Breast epithelium (tissue), 4 donors: ENCODE measurements at places on chromosomes 12 and 14. TPM values are rescaled to one million over a fixed set of nuclear protein-coding genes. Genes with fewer than 3 reads are reported as not detected.

GRCh38 chr12:6049992-6050391 is 74.5 kb downstream of the VWF start:
- no peak for DNase-seq

DNA sequence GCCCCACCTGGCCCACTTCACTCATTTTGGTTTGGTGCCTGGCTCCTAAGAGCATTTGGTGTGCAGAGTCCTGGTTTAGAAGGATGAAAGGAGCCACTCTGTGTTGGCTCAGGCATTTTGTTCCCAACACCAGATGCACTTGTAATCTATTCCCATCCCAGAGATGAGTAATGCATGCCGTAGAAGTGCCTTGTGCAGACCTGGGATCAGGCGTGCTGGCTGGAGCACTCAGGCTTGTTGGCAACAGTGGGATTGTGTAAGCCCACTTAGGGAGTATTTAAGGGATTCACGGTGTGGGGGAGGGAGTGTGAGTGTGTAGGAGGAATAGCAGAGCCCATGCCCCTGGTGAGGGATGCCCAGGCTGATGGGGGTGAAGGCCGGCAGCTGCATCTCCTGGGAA is 501.5 kb upstream of the TBX3 start:
- no peak for DNase-seq

DNA sequence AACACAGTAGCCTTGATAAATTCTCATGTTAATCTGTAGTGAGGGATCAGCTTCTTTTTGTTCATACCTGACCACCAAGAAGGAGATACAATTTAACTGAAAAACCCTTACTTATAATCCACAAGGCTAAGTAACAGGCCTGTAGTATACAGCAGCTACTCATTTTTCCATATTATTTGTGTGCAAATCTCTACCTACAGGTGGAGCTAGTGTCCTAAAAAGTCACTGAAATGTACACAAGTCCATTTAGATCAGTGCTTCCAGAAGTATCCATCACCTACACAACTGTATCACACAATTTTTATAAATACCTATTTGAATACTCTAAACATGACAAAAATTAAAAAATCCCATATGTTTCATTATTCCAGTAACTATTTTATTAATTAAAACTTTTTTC is 173.2 kb downstream of the SLC35F4 start:
- DNase-seq, result no peak

Gene STYK1
- 0.32 TPM for total RNA-seq

- no peak for DNase-seq
Observed at GRCh38 chr12:3538466-3539030, 47.5 kb downstream of the PRMT8 start.

- DNase-seq, result no peak
Observed at GRCh38 chr12:50514526-50515276, 9.9 kb downstream of the DIP2B start.

Gene SLC10A1
- total RNA-seq, result not detected

DNA sequence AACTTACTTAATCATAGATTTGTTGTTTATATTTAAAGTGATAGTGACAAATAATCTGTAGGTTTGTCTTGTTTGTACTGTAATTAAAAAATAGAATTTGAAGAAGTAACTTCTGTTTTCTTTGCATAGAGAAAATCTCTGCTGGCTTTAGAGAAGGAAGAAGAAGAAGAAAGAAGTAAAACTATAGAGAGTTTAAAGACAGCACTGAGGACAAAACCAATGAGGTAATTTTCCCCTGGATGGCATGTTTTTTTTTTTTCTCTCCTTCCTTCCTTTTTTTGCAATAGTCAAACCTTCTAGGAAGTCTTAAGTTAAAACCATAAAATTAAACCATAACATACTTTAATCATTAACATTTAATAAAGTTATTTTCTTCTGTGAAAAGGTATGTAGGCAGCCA is 131.9 kb downstream of the DAAM1 start:
- no peak for DNase-seq

Gene GNPNAT1
- total RNA-seq, result 13.1 TPM

Gene NR1H4
- total RNA-seq, result not detected

- no peak for DNase-seq
Observed at GRCh38 chr12:114688256-114688845, 4.4 kb upstream of the TBX3 start.

DNA sequence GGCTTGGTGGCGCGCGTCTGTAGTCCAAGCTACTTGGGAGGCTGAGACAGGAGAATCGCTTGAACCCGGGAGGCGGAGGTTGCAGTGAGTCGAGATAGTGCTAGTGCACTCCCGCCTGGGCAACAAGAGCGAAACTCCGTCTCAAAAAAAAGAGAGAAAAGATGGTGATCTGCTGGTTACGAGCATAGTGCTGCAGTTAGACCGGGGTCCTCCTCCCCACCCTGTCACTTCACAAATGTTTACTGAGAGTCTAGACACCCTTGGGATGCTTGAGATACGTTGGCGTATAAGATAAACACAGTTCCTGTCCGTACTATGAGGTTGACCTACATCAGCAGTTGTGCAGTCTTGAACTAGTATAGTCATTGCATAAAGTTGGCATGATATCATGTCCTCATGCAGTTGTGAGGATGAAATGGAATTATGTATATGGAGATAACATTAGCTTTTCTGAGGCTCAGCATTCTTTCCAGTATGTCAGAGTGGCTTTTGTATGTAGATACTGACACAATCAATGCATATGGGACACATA is 787 bp downstream of the ACAD10 start:
- no peak for DNase-seq

- DNase-seq, result no peak
Observed at GRCh38 chr12:45357539-45358417, 141.9 kb downstream of the ANO6 start.

Gene RFX4
- not detected for total RNA-seq

Gene RFLNA
- not detected for total RNA-seq

Gene GPR137C
- total RNA-seq, result 0.33 TPM

- DNase-seq, result no peak
Observed at GRCh38 chr12:24069532-24070395, 120.3 kb upstream of the SOX5 start.

- no peak for DNase-seq
Observed at GRCh38 chr14:23589606-23590005, 11.0 kb upstream of the JPH4 start.

DNA sequence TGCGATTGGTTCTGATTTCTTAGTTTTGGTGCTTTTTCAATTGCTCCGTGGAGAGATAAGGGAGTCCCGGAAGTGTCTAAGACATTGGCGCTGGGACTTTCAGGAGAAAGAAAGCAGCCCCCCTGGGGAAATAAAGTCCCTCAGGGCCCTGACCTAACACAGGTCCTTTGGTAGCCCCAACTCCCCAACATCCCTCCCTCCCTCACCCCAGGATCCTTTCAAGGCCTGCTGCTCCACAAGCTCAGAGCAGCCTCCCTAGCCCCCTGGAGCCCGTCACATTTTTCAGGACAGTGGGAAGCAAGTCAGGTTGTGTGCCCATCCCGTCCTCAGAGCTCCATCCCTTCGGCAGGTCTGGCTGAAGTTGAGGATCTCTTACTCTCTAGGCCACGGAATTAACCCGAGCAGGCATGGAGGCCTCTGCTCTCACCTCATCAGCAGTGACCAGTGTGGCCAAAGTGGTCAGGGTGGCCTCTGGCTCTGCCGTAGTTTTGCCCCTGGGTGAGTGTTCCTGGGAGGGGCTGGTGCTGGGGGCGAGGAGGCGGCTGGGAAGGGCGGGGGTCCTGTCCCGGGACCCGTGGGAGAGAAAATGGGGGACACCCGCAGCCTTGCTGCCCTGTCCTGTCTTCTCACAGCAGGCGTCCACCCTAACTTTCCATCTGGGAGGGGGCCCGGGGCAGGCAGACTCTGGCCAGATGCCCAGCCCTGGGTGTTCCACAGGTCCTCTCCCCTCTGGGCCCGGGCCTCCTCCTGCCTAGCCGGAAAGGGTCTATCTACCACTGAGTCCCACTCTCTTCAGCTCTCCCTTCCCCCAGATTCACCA is 950 bp downstream of the IFI27 start:
- peak; percentile 16 for DNase-seq

- no peak for DNase-seq
Observed at GRCh38 chr14:30990770-30991169, 34.7 kb upstream of the AP4S1 start.

- no peak for DNase-seq
Observed at GRCh38 chr12:905261-906031, 44.0 kb downstream of the RAD52 start.
